CD4-positive, alpha-beta T cell treated with Interleukin-4 for 1 hour (primary cell): ENCODE measurements at places on chromosomes 6 and 20.

DNA sequence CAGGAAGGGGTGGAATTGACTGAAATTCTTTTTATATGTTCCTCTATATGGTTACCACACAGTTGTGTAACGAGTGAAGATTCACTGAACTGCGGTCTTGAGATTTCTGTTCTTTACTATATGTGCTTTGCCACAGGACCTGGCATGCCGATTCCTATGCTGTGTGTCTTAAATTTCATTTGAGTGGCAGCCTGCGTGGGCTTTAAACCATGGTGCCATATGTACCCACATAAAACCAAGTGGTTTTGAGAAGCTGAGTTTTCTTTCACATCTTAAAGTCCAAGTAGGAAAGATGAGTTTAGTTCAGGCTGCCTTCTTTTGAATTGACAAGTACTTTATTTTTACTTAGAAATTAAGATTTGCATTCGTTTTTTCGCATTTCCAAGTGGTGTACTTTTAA lies 101.1 kb downstream of the DOK5 start:
- DNase-seq = no peak

DNA sequence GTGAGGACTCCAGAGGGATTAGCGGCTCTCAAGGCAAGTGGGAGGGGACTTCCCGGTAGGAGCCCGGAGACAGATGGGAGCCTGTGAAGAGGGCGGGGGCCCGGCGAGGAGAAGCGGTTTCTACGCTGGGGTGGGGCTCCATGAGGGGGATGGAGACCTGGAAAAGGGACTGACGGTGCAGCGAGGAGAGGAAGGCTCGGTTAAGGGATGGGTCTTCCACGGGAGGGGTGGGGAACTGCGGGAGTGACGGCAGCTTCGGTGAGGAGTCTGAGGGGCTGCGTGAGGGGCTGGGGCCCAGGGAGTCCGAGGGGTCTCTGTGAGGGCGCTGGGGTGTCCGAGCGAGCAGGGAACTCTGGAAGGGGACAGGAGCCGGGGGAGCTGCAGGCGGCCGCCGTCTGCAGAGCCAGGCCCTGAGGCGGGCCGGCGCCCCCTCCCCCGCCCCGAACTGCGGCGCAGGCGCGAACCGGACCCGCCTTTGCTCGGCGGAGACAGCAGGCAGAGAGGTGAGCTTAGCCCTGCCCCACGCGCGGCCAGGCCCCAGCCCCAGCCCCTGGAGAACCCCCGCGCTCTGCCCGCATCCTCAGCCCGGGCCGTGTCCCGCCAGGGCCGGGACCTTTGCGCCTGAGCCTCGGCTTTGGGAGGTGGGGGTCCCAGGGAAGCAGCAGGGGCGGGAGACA lies at the start of gene NRSN2:
Gene NRSN2, plus strand, starts transcription at position 472 of the 677 bp plus-strand sequence. CDS start 2,533 bp downstream, outside the sequence.
- DNase-seq = no peak

DNA sequence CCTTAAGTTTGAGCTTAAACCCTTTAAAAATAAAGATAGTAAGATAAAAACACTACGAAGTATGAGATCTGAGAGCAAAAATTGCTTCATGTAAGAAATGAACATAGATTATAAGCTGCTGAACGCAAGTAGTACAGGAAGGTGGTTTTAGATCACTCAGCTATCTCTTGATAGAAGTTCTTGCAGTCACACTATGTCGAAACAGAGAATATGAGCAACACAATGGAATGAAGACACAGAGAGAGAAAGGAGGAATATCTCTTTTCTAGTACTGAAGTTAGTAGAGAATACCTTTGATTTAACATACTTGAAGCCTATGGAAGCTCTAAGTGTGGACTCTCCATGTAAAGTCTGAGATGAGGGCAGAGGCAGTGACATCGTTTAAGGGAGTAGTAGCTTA lies 162.7 kb downstream of the CDK19 start:
- DNase-seq = no peak

GRCh38 chr6:16949716-16950115 lies 152.1 kb upstream of the STMND1 start:
- DNase-seq = no peak

- peak; percentile 26 for DNase-seq
These were observed 707 bp downstream of the MAN1A1 start for GRCh38 chr6:119348748-119349360.

DNA sequence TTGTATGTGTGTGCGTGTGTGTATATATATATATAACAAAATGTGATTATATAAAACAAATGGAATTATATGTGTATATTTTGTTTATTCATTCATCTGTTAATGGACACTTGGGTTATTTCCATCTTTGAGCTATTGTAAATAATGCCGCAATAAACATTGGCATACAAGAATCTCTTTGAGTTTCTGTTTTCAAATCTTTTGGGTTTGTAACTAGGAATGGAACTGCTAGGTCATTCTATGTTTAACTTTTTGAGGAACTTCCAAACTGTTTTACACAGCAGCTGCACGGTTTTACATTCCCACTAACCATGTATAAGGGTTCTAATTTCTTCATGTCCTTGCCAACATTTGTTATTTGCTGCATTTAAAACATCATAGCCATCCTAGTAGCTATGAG lies 39.9 kb upstream of the TGM2 start:
- DNase-seq = no peak

DNA sequence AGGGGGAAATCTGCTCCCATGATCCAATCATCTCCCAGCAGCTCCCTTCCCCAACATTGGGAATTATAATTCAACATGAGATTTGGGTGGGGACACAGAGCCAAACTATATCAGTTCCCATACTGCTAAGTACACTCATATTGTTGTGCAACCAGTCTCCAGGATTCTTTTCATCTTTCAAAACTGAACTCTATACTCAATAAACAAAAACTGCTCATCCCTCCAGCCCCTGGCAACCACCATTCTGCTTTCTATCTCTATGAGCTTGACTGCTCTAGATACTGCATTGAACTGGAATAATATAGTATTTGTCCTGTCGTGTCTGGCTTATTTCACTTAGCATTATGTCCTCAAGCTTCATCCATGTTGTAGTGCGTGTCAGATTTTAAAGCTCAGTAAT lies 42.9 kb downstream of the STX11 start:
- DNase-seq = no peak

DNA sequence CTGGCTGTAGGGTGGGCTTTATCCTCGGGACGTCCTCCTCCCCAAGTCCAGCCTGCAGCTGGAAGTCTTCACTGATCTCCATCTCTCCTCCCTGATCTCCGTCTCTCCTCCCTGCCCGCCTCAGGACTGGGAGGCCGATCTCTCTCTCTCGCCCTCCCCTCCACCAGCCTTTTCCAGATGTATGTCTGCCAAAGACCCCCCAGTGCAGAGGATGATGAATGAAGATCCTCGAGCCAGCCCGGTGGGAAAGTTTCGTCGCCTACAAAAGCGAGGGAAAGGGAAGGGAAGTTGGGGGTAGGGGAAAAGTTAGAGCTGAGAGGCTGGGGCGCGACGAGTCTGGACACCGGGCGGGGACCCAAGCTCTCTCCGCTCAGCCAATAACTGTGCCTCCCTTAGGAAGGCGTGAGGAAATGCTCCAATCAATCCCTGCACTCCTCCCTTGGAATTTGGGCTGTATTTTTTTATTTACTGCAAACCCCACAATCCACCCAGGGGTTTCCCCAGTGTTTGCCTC lies 595 bp upstream of the SRF start:
- no peak for DNase-seq

GRCh38 chr6:110201151-110201884 lies 21.1 kb downstream of the CDC40 start:
- no peak for DNase-seq

GRCh38 chr6:149723771-149724417 lies 6.0 kb upstream of the LATS1 start:
- DNase-seq = peak; percentile 65
